NCI-H146 (cell line): ENCODE measurements at places on chromosomes 5 and 9.

DNA sequence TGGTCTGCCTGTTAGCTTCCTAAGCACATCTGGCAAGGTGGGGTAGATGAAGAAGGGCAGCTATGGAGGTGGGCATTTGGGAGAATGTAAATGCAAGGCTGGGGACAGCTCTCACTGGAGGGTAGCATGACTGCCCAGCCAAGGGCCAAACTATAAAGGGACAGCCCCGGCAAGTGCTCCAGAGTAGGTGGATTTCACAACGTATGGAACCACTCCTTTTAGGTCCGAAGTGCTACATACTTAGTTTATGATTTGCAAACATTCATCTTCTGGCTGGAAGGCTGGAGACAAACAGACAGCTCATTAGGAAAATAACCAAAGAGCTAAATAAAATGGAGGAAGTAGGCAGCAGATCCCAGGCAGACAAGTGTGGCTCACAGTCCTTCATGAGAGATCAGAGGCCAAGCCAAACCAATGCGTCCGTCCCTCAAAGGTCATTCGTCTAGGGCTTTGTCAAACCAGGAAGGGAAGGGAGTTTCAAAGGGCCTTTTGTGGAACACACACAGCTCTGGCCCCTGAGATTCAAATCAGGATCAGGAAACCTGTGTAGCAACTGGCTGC, 42.5 kb upstream of the GLRX start:
- no peak for DNase-seq

DNA sequence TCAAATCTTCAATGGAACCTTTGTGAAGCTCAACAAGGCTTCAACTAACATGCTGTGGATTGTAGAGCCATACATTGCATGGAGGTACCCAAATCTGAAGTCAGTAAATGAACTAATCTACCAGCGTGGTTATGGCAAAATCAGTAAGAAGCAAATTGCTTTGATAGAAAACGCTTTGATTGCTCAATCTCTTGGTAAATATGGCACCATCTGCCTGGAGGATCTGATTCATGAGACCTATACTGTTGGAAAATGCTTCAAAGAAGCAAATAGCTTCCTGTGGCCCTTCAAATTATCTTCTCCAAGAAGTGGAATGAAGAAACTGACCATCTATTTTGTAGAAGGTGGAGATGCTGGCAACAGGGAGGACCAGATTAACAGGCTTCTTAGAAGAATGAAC, 54.7 kb upstream of the TTC39B start:
- DNase-seq = no peak

- DNase-seq = no peak
Measured at GRCh38 chr9:102841376-102841775, 153.8 kb upstream of the CYLC2 start.

GRCh38 chr5:139807647-139808030, 12.0 kb downstream of the PSD2 start:
- no peak for DNase-seq

DNA sequence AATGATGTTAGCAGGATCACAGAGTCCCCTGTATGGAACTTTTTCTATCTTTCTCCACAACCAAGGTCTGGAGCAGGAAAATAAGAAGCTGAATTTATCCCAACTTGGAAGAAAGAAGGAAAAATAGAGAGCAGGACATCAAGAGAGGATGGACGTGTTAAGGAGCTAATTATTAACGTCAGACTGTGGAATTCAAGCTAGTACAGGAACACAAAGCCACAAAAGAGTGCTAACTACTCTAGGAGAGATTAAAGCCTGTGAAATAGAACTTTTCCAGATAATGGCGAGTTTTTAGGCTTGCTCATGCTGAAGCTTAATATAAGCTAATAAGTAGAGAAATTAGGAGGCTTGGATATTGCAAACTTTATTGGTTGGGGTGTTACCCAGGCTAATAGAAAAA, 632 bp upstream of the SPINK13 start:
- DNase-seq = no peak

- DNase-seq = no peak
Measured at GRCh38 chr5:31855134-31856040, 216.5 kb downstream of the PDZD2 start.
